ENCODE measurements at places on chromosomes 5 and 9.

- no peak for DNase-seq
These were observed 8.5 kb upstream of the ANGPTL2 start for GRCh38 chr9:127130661-127131538.

DNA sequence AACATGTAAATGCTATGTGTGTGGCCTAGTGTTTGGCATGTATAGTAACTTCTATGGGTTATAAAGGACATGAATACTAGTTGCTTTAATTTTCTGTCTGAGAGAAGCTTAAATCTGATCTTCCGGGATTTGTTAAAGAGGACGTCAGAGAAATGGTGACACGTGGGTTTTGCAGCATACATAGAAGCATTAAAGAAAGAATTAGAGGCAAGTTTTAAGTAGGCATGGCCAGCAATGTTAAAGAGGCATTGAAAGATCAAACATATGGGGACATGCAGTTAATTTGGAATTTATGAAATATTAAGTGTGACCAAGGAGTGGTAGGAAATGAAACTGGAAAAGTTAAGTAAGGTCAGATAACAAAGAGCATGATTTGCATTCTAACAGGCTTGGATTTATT lies 311.4 kb upstream of the RIOK2 start:
- DNase-seq, result no peak

GRCh38 chr5:83400241-83400640 lies 71.3 kb upstream of the VCAN start:
- no peak for DNase-seq

GRCh38 chr5:14263699-14264098 lies 120.6 kb downstream of the TRIO start:
- DNase-seq, result no peak

- no peak for DNase-seq
These were observed 113.5 kb downstream of the RORB start for GRCh38 chr9:74610523-74611061.

GRCh38 chr9:131361202-131361833 lies 32.6 kb upstream of the PRRC2B start:
- no peak for DNase-seq

- DNase-seq, result peak; percentile 13
These were observed 36.7 kb downstream of the MTREX start for GRCh38 chr5:55344392-55344992.

GRCh38 chr9:32906213-32906612 lies 95.2 kb downstream of the APTX start:
- DNase-seq, result no peak

DNA sequence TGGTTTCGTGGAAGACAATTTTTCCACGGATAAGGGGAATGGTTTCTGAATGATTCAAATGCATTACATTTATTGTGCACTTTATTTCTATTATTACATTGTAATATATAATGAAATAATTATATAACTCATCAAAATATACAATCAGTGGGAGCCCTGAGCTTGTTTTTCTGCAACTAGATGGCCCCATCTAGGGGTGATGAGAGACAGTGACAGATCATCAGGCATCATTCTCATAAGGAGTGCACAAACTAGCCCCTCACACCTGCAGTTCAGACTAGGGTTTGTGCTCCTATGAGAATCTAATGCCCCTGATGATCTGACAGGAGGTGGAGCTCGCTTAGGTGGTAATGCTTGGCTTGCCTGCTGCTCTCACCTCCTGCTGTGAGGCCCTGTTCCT lies 6.4 kb downstream of the ISCA1 start:
- no peak for DNase-seq

- DNase-seq, result no peak
These were observed 377.1 kb downstream of the SPOCK1 start for GRCh38 chr5:137122075-137122474.

DNA sequence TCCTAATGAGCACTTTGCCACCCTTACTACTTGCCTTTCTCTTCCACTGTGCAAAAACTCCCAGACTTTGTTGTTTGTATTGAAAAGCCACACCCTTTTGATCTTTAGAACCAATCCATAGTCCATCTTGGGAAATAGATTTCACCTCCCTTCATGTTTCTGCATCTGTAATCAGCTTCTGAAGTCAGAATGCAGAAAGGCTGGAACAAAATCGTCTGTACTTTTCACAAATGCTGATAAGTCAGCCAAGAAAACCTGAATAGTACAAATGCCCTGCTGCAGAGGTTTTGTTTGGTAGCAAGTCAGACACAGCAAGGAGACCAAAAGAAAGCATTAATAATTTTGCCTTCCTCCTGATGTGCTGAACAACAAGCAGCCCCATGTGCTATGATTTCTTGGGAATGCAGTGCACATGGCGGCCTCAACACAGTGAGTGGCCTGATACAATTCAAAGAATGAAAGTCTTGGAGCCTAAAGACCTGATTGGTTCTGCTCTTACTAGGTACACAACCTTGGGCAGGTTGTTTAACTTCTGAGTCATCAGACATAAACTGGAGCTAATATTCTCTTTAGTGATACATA lies 59.2 kb upstream of the STK32A start:
- no peak for DNase-seq

DNA sequence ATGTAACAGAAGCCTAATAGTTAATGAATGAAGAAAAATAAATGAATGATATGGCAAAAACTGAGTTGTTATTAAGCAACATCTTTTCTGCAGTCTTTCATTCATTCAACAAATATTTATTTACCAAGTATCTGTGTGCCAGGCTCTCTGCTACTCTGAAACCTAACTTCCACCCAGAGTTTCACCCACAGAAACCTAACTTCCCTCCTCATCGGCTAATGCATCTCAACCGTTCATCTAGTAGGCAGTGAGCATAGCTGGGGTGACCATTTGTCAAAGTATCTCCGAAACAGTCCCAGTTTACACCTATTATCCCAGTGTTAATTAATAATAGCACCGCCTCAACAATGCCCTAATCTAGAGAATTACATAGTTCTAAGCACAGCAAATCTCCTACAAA lies 1.5 kb downstream of the TTC39B start:
- DNase-seq, result no peak

GRCh38 chr9:110850401-110851135 lies 182.0 kb downstream of the MUSK start:
- DNase-seq, result no peak

- DNase-seq, result no peak
These were observed 63.0 kb upstream of the PTPN3 start for GRCh38 chr9:109561137-109561536.

DNA sequence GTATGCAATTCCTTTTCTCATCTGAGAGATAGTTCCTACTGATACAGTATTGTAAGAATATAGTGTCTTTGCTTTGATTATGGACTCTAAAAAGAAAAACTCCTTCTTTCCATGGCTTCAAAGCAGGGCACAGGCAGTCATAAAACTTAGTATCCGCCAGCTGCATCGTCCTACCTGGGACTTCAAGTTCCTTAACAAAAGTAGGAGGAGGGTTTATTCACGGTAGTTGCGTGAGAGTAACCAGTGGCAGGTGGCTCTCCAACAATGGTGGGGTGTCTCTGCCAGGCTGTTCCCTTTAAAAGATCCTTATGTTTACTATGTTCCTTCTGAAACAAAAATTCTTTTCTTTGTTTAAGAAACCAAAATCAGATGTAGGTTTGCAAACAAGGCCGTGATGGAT lies 173.5 kb upstream of the DMAC1 start:
- DNase-seq, result no peak

DNA sequence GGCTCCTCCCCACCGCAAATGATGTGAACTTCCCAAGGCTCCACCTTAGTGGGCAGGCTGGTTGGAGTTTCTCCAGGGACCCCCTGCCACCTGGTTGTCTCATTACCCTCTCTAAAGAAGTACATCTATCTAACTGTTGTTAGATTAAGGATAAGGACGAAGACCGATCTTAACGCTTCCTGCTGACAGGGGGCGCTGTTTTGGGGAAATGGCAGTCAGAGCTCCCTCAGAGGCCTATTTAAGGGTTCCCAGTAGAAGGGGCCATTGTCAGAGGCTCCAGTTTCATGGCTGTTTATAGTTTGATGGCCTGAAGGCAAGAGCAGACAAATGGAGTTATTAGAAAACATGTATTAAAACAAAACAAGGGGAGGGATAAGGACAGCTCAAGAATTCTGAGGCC lies 100.1 kb downstream of the SPEF2 start:
- no peak for DNase-seq

DNA sequence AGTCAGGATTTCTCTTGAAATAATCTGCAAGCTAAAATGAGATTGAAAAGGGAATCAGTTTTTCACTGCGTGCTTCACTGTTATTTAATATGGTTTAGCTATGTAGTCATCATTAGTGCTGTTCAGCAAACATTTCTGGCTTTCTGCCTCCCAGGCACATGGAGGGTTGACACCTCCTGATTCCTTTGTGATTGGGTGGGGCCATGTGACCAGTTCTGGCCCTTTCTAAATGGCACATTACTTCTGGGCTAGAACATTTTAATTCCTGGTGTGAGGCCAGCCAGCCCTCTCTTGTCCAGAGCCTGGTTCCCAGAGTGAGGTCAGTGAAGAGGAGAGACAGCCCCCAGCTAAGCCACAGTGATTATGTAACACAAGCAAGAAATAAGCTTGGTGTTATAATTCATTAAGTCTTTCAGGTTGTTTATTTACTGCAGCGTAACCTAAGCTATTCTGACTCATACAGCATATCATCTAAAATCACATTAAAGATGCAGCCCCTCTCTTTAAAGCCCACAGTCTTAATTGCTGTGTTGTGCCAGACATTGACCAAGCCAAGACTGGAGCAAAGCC lies 17.4 kb upstream of the ARSI start:
- DNase-seq, result no peak

GRCh38 chr9:131307974-131308373 lies 18.5 kb downstream of the PLPP7 start:
- DNase-seq, result no peak

- DNase-seq, result no peak
These were observed 343.1 kb downstream of the BRINP1 start for GRCh38 chr9:119026120-119026519.

GRCh38 chr9:19087106-19088000 lies 15.4 kb downstream of the HAUS6 start:
- DNase-seq, result no peak

GRCh38 chr5:139561655-139562451 lies 714 bp downstream of the UBE2D2 start:
- peak; percentile 50 for DNase-seq

DNA sequence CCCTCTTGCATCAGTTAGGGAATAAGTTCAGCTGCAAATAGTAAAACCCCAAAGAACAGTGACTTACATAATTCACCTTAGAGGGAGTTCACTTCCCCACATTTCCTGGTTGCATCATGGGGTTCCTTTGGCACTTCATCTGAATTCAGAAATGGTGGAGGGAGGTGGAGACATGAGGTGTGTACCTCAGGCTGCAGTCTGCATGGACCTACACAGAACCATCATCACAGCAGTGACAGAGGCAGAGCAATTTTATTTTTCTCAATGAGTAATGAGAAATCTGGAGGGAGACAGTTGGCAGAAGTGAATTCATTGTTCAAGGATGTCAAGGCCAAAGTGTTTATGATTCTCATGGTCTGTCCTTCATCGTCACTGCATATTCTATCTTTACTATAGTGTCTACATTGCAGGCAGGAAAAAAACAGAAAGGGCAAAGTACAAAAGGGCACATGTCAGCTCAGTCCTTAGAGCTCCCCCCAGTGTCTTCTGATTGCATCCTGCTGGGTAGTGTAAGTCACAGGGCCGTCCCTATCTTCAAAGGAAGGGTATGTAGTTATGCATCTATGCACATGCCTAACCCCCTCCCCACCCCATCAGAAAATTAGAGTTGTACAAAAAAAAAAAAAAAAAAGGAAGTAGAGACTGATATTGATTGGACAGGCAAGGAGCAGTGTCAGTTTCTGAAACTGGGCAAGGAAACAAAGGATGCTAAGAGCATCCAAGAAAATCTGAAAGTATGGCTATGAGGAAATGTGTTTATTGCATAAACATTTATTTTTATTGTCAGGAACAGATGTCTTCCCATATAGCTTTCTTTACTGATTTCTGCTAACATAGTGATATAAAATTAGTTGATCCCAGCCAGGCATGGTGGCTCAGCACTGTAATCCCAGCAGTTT lies 132.7 kb upstream of the APC start:
- DNase-seq, result no peak

DNA sequence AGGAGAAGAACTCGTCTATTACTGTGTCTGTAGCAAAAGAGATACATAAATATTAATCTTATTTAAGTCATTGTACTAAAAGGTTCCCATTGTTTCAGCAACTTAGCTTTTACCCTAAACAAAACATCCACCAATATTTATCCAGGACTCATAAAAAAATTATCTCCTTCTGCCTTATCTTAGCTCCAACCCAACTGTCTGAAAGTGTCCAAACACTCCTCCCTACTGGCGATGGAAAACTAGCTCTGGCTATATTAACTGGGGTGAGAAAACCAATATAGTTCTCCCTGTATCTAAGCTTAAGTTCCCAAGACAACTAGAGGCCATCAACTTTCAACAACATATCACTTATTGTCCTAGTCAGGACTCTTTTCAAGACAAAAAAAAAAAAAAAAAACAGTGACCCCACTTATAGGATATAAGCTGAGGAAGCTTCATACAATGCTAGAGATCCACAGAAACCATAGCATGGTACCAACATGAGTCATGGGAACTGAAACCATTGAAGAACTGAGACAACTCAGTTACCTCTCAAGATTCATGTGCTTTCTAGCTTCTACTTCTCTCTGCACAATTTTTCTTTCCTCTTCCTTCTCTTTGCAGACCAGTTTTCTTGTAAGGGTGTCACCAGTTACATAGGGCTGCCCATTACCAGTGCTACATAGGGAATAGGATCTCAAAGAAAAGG lies 150.7 kb upstream of the RASA1 start:
- DNase-seq, result no peak

DNA sequence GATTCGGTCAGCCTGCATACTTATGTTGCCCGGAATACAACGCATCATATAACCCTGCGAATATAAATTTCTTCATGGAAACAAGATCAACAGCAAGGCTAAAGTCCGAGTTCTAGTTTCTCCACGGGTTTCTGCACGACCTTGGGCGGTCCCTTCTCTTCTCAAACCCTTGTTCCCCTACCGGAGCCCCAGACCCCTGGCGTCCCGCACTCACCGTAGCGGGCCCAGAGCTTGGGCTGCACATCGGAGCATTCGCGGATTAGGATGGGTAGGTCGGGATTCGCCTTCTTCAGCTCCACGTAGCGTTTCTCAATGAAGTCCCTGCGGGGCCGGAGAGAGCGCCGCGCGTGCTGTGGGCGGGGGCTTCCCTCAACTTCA lies 399 bp downstream of the NDUFA2 start:
- no peak for DNase-seq

DNA sequence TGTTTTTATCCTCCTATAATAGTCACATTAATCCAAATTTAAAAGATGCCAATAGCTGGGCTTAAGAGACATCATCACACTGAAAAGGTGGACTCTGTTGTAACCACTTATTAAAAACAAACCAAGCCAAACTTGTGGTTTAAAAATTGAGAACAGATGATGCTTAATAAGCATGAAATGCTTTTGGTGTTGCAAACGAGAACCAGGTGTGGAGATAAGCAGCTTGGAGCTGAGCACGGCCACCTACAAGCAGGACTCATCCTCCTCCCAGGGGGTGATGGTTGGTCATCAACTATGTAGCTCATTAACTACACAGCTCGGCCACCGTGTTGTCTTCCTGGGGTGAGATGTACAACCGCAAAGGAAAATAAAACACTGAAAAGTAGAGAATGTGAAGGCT lies 154.4 kb downstream of the NPR3 start:
- no peak for DNase-seq
